Mesothelial cell of epicardium (in vitro differentiated cells): ENCODE measurements at places on chromosomes 2 and 18.

DNA sequence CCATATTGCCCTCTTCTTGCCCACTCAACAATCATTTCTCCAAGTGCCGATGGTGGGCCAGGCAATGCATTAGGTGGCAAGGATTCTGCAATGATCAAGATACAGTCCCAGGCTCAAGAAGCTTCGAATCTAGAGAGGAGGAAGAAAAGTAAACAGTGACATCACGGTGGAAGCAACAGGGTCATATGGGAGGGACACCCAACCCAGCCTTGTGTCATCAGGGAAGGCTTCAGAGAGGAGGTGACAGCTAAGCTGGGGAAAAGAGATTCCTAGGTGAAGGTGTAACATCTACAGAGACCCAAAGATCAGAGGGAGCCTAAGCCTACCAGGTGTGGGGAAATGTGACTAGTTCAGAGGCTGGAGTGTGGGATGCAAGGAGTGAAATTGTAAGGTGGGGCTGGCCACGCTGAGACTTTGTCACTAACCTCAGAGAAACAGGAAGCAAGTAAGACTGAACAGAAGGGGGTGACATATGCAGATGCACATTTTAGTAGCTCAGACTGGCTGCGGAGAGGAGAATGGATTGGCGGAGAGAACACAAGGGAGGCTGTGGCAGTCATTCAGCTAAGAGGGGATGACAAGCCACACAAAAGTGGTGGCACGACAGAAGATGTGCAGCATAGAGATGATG, 104.9 kb downstream of the ANKRD44 start:
- DNase-seq = no peak

GRCh38 chr18:13067124-13067523, 76.0 kb downstream of the CEP192 start:
- no peak for DNase-seq

DNA sequence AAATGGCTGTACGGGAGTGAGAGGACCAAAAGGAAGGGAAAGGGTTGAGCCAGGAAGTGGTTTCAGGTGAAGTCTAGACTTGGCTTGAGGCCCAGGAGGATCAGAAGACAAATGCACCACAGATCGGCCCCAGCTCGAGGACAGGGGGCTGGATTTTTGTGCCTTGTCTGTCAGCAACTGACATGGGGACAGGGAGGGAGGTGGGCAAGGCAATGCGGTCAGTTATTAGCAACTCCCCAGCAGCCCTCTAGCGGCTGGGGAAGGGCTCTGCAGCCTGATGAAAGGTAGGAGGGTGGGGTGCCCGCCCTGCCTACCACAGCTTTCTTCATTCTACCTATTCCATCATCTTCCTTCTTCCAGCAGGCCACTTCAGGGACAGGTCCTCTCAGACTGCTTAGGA, 50.0 kb downstream of the CPO start:
- DNase-seq = no peak

DNA sequence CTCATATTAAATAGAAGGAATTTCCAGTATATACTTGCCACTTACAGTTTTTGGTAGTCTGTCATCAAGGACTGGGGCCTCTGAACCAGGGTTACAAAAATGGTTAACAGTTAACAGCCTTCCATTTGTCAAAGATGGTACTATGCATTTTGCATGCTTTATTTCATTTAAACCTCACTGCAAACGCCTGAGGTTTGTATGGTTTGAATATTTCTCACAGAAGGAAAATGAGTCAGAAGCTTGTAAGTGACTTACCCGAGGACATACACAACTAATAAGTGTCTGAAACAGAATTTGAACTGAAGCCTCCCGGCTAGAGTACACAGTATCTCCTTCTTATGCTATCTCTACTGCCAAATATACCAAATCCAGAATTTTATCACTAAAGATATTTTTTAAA, 1593.5 kb upstream of the ACVR2A start:
- DNase-seq = no peak

DNA sequence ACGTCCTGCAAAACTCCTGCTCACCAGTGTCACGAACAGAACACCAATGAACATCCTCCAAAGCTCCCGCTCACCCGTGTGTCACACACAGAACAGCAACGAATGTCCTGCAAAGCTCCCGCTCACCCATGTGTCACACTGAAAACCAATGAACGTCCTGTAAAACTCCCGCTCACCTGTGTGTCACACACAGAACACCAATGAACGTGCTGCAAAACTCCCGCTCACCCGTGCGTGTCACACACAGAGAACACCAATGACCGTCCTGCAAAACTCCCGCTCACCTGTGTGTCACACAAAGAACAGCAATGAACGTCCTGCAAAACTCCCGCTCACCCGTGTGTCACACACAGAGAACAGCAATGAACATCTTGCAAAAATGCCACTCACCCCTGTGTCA, 20.5 kb upstream of the FAM110C start:
- no peak for DNase-seq

DNA sequence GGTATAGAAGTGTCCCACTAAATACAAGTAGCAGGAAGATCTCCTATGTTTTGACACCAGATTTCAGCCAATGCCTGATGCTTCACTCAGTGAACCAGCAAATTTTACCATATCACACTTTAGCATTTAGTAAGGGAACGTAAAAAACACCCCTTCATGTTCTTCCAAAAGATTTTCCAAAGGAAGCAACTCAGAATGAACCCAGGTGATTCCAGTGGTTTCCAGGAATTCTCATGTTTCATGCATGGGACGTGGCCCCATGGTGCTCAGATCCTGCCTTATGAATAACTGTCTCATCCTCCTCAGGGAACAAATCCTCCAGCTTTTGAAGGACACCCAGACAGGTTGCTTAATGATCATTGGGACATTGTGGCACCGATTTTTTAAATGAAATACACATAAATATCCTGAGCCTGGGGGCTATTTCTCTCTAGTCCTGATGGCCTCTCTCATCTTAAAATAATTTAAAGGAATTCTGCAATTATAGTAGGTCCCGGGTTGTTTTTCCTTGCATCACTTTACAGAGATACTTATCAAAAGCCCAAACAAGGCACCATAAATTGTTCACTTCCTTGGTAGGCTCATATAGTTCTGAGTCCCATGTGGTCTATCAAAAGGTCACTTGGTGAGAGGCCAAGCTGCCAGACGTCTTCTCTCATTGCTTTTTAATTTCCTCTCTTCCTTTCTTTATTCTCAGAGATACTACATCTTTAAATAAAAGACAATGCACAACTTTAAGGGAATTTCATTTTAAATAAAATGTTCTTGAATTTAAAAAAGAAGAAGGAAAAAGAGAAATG, 261.0 kb downstream of the ZNF516 start:
- DNase-seq = no peak

DNA sequence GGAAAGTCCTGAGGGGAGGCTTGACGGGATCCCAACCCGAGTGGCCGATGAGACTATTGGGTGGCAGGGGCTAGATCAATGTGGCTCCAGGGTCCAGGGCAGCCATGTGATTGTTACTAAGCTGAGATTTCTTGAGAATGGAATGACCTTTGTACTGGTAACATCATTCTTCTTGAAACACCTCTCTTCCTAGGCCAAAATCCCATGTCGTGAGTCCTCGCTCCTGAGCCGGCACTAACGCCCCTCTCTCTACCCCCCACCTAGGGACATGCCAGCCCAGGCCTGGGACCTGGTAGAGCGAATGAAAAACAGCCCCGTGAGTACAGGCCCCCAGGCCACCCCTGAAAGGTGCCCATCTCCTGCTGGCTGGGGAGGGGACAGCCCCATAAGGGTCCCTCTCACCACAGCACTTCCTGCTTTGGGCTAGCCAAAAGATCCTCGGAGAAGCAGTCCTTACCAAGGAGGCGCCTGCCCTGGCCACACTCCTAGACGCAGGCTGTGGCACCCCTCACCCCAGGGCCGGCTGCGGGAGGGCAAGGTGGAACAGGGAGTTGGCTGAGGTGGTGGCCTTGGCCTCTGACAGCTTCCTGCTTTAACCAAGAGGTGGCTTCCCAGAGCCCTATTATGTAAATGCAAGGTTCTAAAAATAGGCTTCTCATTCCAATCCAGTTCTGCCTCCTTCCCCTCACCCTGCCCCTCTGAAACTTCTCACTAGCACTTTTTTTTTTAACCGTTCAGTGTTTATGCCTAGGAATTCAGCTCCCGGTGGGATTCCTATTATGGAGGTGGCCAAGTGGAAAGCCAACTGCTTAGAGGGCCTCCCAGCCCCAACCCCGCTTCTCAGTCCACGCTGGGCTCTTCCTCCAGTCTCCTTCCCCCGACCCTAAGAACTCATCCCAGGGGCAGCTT, 126.6 kb upstream of the PPP1CB start:
- DNase-seq = no peak

DNA sequence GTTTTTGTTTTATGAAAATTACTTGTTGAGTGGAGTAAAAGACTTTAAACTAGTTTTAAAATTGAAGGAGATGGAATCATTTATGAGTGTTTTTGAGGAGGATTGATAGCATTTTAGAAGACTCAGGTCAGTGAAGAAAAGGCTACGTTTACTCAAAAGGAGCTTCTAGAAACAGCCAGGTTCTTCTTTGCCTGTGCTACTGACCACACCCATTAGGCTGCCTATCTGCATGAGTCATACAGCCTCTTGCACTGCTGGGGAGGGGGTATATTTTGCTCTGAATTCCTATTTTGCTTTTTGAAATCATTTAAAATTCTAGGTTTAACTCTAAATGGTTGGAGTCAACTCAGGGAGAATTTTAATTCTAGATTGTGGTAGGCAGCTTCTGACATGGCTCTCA, 22.3 kb downstream of the EFEMP1 start:
- DNase-seq = no peak

DNA sequence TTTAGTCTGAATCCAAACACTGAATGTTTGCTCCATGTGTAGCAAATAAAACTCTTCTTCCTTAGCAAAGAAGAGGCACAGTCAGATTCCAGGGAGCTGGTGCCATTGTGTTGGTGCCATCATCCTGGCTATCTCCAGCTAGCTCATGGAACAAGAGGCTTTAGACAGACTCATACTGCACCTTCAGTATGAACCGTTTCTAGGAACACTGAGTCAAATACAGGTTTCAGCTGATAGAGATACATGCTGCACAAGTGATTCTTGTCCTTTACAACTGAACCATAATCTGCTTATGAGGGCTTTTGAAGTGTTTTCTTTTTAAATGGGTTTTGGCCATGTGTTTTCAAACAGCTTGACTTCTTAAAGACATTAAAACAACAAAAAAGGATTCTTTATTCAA, 57.9 kb downstream of the DYNC1I2 start:
- DNase-seq = no peak
